ENCODE measurements at places on chromosomes 4 and X.

GRCh38 chr4:183229397-183229796 is 90.7 kb downstream of the CLDN22 start:
- no peak for DNase-seq

- no peak for DNase-seq
Measured at GRCh38 chr4:8550691-8551090, 29.5 kb upstream of the GPR78 start.

- peak; percentile 65 for DNase-seq
Measured at GRCh38 chrX:78517124-78517523, 142.0 kb downstream of the RTL3 start.

- DNase-seq, result no peak
Measured at GRCh38 chr4:151013944-151014343, 1.1 kb downstream of the LRBA start.

- DNase-seq, result no peak
Measured at GRCh38 chr4:123741906-123742305, 345.3 kb downstream of the SPRY1 start.

All from DND-41 (cell line).